ENCODE measurements at places on chromosomes 3 and 15.

DNA sequence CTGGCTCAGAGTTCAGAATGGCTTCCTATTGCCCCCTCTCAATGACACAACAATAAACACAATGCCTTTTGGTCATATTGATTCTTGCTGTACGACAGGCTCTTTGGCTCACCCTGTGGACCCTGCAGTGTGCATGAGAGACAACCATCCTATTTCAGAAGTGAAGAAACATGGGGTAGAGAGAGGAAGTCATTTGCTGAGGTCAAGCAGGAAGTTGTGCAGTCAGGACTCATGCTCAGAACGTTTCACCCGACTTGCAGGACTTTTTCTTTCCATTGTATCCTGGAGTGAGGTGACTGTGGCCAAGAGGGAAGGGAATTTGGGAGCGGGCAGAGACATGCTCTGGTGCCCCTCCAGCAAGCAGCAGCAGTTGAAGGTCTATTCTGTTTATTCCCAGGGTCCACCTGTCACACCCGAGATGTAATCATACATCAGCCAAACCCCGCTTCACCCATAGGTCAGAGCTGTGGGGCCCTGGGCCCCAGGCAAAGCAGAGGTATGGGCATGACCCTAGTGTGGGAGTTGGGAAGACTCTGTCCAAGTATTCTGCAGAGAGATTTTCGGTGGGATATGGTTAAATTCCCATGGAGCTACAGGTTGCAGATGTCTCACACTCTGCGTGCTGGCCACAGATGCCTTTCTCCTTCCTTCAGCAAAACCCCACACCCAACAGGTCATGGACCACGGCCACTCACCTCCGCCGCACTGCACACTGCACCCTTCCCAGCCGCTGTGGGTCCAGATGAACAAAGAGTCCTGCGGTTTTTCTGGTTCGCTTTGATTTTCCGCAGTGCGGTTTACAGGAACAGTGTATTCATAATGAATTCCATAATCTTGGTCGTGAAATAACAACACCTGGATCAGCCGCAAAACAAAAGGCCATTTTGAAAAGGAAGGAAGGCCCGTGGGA, 290.6 kb downstream of the ADAMTS17 start:
- DNase-seq = no peak

- peak; percentile 19 for DNase-seq
Measured at GRCh38 chr15:78034495-78035191, 42.9 kb downstream of the TBC1D2B start.

- peak; percentile 92 for DNase-seq
Measured at GRCh38 chr15:57537072-57537471, 54.6 kb upstream of the MYZAP start.

- DNase-seq = peak; percentile 80
Measured at GRCh38 chr15:99452728-99453636, 112.8 kb upstream of the MEF2A start.

GRCh38 chr15:91865486-91865885, 12.0 kb downstream of the SLCO3A1 start:
- no peak for DNase-seq

GRCh38 chr15:30962079-30962478, 29.3 kb downstream of the MTMR10 start:
- DNase-seq = no peak

DNA sequence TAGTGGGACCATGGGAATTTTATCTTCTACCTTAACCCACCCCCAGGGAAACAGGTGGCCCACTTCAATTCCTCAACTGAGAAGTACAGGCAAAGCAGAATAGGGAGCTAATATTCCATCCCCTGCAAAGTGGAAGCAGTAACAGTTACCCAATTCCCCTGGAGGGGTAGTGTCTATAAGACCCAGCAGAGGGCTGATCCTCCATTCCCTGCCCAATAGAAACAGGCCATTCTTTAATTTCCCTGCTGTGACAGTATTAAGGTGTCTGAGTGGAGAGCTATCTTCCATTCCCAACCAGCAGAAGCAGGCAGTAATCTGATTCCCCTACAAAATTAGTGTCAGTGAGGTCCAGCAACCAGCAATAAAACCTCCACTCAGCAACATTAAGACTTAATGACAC, 219.8 kb downstream of the ULK4 start:
- DNase-seq = no peak

GRCh38 chr15:46525984-46526725, 891.3 kb downstream of the SQOR start:
- DNase-seq = no peak

DNA sequence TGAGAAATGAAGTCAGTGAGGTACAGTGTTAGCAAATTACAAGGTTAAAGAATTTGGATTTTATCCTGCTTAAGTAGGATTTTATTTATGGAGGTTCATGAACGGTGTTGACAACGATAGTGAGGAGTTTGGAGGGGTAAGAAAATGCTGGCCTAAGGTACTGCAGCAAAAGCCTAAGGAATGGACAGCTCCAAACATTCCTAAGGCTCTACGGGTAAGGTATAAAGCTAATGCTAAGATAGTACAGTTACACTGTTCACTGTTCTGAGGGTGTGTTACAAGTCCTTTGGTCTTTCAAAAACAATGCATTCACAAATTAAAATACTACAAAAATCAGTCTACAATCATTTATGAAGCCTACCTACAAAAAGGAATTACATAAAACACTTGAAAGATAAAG, 7.3 kb downstream of the MTMR10 start:
- peak; percentile 22 for DNase-seq

- no peak for DNase-seq
Measured at GRCh38 chr15:25068696-25069095, 113.9 kb downstream of the SNRPN start.

DNA sequence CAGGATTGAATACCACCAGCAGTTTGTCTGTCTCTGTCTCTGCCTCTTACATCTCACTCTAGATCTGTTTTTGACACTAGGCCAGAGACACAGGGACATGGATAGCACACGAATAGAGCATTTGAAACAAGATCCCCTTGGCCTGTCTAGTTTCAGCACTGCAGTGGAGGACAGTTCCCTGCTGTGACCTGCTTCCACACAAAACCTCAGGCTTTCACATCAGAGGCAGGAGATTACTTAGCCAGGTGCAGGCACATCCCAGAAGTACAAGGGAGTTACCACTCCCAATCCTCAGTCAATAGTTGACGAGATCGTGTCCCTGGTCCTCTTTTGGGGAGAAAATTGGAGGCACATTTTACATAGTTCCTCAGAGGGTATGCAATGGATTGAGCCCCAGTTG, 34.0 kb upstream of the CCK start:
- DNase-seq = peak; percentile 51

GRCh38 chr3:18241837-18242236, 183.3 kb downstream of the SATB1 start:
- DNase-seq = peak; percentile 1

DNA sequence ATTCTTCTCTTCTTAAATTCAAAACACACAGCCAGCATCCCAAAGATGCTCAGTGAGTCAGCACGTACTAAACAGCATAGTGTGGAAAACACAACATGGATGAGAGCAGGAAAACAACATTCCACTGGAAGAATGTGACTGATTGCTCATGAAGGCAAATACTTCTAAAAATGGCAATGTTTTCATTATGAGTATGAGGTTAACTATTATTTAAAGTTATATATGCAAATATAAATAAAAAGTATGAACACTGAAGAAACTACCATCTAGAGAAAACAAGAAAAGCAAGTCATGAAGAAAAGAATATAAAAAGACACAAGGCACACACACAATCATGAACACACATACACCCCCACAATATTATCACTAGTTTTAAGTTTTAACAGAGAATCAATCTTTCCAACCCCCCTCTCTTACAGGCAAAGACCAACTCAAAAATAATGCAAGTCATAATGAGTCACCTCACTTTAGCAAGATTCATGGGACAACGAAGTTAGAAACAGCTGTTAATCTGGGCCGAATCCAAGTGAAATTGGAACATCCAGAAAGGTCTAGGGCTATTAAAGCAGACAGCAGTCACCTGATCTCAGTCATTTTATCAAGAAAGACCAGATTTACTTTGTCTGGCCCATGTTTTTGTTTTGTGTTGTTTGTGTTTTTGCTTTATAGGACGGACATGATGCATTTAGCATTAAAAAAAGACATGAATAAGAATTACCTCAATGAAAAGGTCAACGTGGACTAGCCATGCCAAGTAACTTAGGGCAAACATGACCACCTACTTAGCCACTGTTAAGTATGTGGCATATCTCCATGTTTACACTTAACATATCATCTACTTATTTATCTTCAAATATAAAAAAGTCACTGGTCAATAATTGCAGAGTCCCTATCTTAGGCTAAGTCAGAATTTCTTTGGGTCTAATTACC, 18.1 kb downstream of the GBE1 start:
- DNase-seq = peak; percentile 97

DNA sequence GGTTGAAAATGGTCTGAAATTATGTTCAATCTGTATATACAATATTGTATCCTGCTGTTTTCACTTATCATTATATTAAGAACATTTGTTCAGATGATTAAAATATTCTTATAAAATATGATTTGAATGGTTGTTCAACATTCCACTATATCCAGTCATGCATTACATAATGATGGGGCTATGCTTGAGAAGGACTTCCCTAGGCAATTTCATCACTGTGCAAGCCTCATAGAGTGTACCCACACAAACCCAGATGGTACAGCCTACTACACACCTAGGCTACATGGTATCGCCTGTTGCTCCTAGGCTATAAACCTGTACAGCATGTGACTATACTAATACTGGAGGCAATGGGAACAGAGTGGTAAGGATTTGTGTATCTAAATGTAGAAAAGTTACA, 30.5 kb downstream of the SLC7A14 start:
- DNase-seq = peak; percentile 15

GRCh38 chr3:57740027-57740426, 16.1 kb upstream of the SLMAP start:
- DNase-seq = no peak

DNA sequence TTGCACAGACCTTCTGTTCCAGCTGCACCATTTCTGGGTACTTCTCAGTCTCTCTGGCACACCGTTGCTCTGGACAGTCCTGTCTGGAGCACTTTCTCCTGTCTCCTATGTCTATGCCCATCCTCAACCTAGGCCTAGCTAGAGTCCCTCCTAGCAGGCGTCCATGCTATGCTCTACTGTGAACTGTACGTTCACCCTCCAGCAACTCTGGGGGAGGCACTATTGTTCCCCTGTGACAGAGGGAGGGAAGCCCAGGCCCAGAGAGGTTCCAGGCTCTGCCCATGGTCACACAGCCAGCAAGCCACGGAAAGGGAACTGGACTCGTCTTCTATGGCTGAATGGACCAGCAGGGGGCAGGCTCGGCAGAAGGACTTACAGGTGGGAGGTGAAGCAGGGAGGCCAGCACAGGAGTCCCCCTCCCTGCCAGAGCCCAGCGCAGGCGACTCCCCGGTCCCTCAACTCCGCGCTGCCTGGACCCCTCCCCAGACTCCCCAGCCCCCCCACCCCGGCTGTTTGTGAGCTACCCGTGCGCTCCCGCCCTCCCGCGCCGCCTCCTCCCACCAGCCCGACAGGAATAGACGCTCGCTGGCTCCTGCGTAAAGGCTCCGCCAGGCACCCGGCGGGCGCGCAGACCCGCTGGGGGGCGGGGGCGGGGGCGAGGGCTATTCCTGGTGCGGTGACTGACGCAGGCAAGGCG, 1.7 kb upstream of the LINGO1 start:
- DNase-seq = peak; percentile 49

GRCh38 chr3:143697975-143698374, 150.3 kb downstream of the SLC9A9 start:
- no peak for DNase-seq

- no peak for DNase-seq
Measured at GRCh38 chr15:94494732-94495131, 263.4 kb downstream of the MCTP2 start.

GRCh38 chr3:98986073-98986472, 84.6 kb upstream of the DCBLD2 start:
- DNase-seq = peak; percentile 90

GRCh38 chr3:62798000-62798399, 77.2 kb downstream of the CADPS start:
- no peak for DNase-seq

DNA sequence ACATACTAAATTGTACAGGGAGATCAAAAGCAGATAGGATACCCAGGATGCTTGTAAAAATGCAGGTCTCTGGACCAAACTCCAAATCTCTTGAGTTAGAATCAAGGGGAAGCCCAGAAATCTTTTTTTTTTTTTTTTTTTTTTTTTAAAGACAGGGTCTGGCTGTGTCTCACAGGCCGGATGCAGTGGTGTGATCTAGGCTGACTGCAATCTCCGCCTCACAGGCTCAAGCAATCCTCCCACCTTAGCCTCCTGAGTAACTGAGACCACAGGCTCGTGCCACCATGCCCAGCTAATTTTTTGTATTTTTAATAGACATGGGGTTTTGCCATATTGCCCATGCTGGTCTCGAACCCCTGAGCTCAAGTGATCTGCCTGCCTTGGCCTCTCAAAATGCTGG, 373.5 kb downstream of the SHQ1 start:
- no peak for DNase-seq

- DNase-seq = no peak
Measured at GRCh38 chr15:70035719-70036077, 62.0 kb downstream of the TLE3 start.

- no peak for DNase-seq
Measured at GRCh38 chr15:68567345-68567744, 11.4 kb upstream of the CORO2B start.

- DNase-seq = no peak
Measured at GRCh38 chr3:194736896-194737600, 51.4 kb downstream of the FAM43A start.

- DNase-seq = no peak
Measured at GRCh38 chr3:173275740-173276139, 121.8 kb upstream of the NLGN1 start.

DNA sequence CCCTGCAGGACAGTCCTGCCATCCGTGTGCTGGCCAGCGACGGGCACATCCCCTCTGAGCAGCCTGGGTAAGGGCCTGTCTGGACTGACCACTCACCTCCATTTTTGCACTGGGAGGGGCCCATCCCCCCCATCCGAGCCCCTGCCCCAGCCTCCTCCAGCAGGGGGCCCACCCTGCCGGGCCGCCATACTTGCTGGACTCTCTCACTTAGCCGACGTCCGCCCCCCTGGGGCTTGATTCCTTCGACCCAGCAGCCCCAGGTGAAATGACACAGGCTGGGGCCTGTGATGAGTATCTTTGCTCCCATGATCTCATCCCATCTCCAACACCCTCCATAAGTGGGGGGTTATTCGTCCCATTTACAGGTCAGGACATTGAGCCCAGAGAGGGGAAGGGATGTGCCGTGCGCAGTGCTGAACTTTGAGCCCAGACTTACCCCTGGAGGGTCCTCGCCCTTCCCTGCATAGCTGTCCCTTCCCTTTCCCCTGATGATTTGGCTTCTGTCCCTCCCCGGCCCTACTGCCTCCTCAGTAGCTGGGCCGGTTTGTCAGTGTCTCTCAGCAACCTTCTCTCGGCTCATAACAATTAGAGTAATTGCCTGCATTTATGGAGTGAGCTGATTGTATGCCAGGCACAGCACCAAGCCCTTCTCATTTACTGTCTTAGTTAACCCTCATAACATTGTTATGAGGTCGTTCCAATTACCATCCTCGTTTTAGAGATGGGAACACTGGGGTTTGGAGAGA, 4.2 kb downstream of the LMAN1L start:
- DNase-seq = peak; percentile 40

- no peak for DNase-seq
Measured at GRCh38 chr3:100480081-100480480, 12.3 kb upstream of the TMEM45A start.

- peak; percentile 94 for DNase-seq
Measured at GRCh38 chr3:36893137-36893557, 51.7 kb downstream of the TRANK1 start.

Measured in EH (cell line).